ENCODE measurements at places on chromosomes 7 and 10. TPM values are rescaled to one million over a fixed set of nuclear protein-coding genes. Genes with fewer than 3 reads are reported as not detected.

DNA sequence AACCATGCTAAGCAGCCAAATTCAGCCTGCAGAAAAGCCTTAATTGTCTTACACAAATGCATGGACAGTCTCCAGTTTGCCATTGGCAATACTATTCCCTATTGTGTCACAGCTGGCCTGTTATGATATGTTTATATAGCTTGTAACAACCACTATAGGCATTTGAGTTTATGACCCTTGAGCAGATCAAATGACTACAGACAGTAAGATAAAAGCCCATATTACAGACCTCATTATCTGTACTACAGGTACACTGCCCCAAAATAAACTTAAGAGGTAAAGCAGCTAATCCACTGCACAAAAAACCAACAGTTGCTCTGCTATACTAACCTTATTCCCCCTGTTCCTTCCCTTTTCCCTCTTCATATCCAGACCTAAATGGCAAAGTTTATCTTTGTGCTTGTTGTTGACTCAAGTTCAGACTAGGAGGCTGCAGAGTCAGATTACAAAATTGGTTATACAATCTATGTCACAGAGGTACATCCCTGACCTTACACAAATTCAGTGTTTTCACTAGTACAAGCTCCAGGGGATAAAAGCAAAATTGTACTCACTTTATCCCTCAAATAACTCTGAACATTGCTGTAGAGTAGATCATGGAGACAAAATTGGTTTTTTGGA lies 218.4 kb downstream of the GRM8 start:
- no peak overlapping the region for H3K4me3 ChIP-seq
- no peaks in the 10 kb centered on the region for H3K36me3 ChIP-seq
- peak; percentile 36 for DNase-seq
- H3K4me1 ChIP-seq = no peaks in the 10 kb centered on the region

The MEIG1 gene
- not detected for total RNA-seq

DNA sequence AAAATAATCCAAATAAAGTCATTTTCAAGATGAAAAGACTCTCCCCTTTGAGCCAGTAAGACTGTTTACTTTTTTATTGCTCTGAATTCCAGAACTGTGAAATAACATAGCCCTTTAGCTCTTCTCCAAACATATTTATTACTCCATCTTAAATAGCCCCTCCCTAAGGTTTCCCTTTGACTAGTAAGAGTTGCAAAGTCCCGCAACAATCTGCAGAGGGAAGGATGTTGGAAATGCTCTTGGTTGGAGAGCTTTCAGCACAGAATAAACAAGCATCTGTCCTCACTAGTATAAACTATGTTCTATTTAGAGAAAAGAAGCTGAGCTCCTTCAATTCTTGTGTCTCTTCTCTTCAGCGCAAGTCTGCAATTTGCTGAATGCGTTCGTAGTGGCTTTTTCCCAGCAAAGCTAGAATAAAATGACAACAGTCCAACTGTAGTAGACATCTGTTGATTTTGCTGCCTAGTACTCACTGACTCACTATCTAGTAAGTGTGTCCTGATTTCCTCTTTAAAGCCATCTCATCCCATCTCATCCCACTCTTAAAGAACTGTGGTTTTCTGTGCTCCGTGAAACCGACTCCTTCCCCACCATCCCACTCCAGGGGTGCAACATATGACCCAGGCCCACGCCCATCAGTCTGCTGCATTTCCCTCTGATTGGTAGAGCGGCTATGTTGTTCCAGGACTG lies 104.0 kb downstream of the FAM107B start:
- H3K27ac ChIP-seq = peak overlapping the region; percentile 30
- peaks cover 18% of the 10 kb centered on the region for H3K4me1 ChIP-seq

The TIAL1 gene
- 88.8 TPM for total RNA-seq

GRCh38 chr10:11760861-11761260 lies 18.7 kb downstream of the ECHDC3 start:
- no peak overlapping the region for H3K4me3 ChIP-seq
- DNase-seq = no peak
- no peaks in the 10 kb centered on the region for H3K27me3 ChIP-seq
- peaks cover 6% of the 10 kb centered on the region for H3K36me3 ChIP-seq
- no peaks in the 10 kb centered on the region for H3K4me1 ChIP-seq

DNA sequence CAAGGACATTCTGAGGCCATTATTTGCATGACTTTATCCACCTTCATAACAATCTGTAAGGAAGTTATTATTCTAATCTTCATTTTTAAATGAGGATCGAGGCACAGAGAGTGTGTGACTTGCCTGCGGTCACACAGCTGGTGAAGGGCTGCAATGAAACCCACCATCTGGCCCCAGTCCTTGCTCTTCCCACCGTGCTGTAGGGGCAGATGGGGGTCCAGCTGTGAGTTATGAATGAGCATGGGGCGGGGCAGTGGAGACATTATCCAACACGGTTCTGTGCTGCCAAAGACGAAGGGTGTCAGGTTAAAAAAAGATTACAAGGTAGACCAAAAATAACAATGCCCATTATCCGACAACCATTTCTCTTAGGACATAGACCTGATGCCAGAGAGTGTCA lies 417.5 kb upstream of the MGMT start:
- H3K36me3 ChIP-seq = no peaks in the 10 kb centered on the region
- H3K27me3 ChIP-seq = peaks cover 2% of the 10 kb centered on the region
- DNase-seq = no peak
- no peak overlapping the region for H3K27ac ChIP-seq
- peaks cover 4% of the 10 kb centered on the region for H3K4me1 ChIP-seq

DNA sequence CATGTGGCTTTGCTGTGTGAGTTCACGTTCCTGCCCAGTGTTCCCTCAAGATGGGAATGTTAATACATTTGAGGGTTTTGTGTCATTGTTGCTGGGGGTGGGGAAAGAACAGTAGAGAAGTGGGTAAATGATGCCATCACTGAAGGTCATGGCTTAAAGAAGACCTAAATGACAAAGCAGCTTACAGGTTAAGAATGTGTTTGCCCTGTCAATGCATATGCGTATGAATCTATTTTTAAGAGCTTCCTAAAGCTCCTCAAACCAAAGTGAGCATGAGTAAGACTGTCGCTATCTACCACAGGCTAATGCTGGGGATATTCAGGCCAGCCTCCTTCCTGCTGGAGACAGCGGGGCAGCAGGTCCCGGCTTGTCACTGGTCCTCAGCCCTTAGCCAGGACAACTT lies 162.9 kb downstream of the CREB5 start:
- DNase-seq = no peak
- H3K4me3 ChIP-seq = no peak overlapping the region
- no peak overlapping the region for H3K27ac ChIP-seq

The PITX3 gene
- not detected for total RNA-seq

DNA sequence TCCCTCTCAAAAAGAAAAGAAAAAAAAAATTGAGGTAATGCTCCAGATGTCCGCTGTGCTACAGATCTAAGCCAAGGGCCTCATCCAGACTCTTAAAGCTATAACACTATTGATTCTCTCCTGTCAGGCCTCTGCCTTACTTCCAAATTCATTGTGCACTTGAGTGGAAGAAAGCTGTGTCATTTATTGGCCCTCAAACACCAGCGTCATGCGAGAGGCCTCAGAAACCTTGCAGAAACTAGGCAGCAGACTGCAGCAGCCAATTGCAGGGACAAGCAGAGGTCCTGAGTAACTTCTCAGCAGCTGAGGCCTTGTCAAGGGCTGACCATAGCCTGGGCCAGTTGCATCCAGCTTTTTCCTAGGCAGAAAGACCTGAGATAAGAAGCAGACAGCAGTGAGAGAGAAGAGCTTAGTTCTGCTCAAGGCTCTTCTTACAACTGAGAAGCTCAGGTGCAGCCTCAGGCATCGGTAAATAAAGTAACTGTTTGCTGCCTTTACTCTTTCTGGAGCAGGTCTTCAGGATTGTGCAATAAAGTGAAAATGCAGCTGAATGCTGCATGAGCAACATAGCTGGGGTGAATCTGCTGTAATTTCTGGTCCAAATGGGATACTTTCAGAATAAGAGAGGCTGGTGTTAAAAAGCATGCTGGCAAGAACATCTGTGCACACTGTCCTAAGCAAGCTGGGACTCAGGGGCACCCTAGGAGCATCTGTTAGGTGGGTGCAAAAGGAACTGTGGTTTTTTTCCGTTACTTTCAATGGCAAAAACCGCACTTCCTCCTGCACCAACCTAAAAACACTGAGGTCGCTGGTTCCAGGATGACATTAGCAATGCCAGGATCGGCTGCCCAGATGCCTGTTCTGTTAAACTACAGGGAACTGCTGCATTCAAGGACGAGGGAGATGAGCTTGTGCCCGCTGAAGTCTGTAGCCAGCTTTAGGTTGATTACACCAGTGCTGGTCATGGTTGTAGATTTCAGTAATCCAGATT lies 181.8 kb upstream of the PFKP start:
- DNase-seq = no peak
- H3K4me3 ChIP-seq = no peak overlapping the region
- no peaks in the 10 kb centered on the region for H3K36me3 ChIP-seq
- no peaks in the 10 kb centered on the region for H3K27me3 ChIP-seq

DNA sequence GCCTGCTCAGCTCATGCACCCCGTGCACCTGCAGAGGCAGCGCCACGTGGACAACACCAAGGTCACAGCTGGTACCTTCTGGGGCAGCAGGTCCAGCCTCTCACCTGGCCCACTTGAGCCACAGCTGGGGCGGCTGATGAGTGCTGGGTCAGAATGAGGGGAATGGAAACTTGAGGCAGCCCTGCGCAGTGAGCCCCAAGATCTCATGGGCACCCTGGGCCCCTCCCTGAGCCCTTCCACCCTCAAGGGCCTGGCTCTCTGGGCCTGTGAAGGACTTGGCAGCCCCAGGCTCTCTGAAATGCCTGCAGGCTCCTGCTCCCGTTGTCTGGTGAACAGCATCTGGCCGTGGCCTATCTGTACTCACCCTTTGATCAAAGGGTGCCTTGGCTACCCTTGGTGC lies 112.7 kb downstream of the TCERG1L start:
- H3K27ac ChIP-seq = no peak overlapping the region
- no peak for DNase-seq
- no peak overlapping the region for H3K4me3 ChIP-seq
- H3K4me1 ChIP-seq = no peaks in the 10 kb centered on the region
- no peaks in the 10 kb centered on the region for H3K36me3 ChIP-seq

The SPDYE9 gene
- total RNA-seq = not detected

The PTN gene
- total RNA-seq = 12.0 TPM

DNA sequence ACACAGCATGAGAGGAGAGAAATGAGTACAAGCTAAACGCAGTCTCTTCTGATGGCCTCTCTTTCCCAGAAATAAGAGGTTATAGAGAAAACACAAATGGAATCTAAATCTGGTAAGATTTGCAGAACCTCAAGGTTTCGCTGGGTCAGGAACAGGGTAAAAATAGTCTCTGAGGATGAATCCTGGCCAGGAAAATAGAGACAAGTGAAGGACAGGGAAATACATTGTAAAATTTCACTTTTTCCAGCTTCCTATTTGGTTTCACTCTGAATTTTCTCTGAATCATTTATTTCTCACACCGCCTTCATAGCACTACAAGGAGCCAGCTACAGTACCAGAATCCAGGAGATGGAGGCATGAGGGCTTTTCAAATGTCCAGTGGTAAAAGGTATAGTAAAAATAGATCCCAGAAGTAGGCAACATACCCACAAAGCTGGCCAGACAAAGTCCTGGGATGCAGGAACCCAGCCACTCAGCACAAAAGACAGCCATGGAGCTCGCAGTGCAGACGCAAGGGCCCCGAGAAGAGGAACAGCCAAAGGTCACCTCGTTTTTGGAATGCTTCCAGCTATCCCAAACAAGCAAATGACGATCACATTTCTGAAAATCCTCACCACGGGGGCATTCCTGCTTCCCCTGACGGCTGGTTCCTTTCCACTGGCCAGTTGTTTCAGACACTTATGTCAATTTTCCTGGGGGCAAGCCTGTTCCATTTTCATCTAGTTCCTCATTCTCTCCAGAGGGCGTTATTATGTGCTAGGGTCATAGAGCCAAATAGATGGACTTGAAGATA lies 21.5 kb upstream of the IKZF1 start:
- H3K27me3 ChIP-seq = no peaks in the 10 kb centered on the region
- no peaks in the 10 kb centered on the region for H3K4me1 ChIP-seq
- no peak for DNase-seq
- no peak overlapping the region for H3K4me3 ChIP-seq
- no peaks in the 10 kb centered on the region for H3K36me3 ChIP-seq

- no peak overlapping the region for H3K4me3 ChIP-seq
- no peaks in the 10 kb centered on the region for H3K36me3 ChIP-seq
- no peak for DNase-seq
- H3K4me1 ChIP-seq = no peaks in the 10 kb centered on the region
- H3K27ac ChIP-seq = no peak overlapping the region
- H3K27me3 ChIP-seq = no peaks in the 10 kb centered on the region
These were observed 992.1 kb downstream of the NRG3 start for GRCh38 chr10:82867056-82867455.

GRCh38 chr10:75531571-75532031 lies 100.2 kb downstream of the LRMDA start:
- DNase-seq = no peak
- no peaks in the 10 kb centered on the region for H3K27me3 ChIP-seq
- no peak overlapping the region for H3K27ac ChIP-seq
- no peak overlapping the region for H3K4me3 ChIP-seq

The ERV3-1 gene
- 15.2 TPM for total RNA-seq

DNA sequence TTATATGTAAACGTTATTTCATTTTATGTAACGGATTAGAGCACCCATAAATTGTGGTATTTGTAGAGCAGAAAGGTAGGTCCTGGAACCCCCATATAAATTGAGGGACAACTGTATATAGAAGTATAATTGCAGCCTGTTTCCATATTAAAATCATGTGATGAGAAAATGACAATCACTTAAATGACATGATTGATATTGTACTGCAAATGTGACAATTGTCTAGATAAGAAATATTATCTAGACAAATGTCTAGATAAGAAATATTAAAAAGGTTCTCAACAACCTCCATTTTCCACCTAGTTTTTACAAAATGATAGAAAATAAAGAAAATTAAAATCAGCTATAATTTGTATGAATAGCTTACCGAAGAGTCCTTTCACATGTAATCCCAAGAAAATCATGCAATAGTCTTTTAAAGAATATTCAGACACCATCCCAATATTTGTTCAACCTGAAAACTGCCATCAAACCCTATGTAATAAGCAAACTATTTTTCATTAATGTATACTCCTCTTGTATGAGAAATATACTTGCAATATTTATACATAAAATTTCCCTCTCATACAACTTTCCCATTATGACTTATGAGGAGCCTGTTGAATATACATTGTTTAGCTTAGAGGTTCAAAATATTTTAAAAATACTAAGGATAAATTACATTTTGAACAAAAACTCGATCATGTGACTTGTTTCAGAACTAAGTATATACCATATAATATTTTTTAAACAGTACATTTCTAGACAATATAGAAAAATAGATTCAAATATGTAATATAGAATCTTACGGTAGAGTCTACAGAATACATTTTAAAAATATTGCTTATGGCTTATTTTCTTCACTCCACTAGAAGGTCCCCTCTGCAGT lies 153.2 kb downstream of the CRPPA start:
- DNase-seq = no peak
- peaks cover 2% of the 10 kb centered on the region for H3K4me1 ChIP-seq
- no peak overlapping the region for H3K4me3 ChIP-seq
- H3K27me3 ChIP-seq = no peaks in the 10 kb centered on the region

The FAM171A1 gene
- 53.0 TPM for total RNA-seq

- no peaks in the 10 kb centered on the region for H3K36me3 ChIP-seq
- peaks cover 62% of the 10 kb centered on the region for H3K4me1 ChIP-seq
- no peak overlapping the region for H3K4me3 ChIP-seq
- H3K27ac ChIP-seq = peak overlapping the region; percentile 74
These were observed 42.4 kb downstream of the TNS3 start for GRCh38 chr7:47539398-47540052.
